CD8-positive, alpha-beta memory T cell (primary cell): ENCODE measurements at places on chromosomes 4 and X. TPM values are rescaled to one million over a fixed set of nuclear protein-coding genes. Genes with fewer than 3 reads are reported as not detected.

The DRD5 gene
- polyA plus RNA-seq: not detected

DNA sequence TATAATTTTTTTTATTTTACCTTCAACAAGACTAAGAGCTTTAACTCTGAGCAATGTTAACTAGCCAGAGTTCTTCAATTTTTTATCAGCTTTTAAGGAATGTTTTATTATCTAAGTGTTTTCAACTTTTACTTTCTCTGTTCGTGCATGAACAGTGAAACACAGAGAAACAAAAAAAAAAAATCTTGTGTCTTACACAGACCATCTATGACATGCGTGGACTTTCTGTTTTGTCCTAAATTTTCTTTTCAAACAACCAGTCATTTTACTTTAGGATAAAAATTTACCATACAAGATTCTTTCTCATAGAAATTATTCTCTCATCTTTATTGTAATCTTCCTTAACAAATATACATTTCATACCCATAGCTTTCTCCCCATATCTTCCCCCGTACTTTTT is 731.9 kb upstream of the PCDH10 start:
- H3K27me3 ChIP-seq: no peaks in the 10 kb centered on the region
- no peak overlapping the region for H3K27ac ChIP-seq
- H3K36me3 ChIP-seq: no peaks in the 10 kb centered on the region

DNA sequence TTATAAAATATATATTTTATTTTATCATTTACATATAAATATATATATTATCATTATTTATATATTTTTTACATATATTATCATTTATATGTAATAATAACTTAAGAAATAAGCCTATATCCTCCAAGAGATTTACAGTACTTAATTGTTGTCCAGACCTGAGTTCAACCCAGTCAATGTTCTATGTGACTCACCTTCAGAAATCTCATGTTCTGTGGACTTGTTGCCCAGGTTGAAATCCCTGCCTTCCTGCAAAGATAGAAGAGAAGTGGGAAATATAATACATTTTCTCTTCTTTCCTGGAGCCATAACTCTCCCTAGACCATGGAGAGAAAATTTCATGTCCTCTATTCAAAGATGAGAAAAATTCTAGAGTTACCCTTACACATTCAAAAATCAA is 247.3 kb downstream of the PARM1 start:
- DNase-seq: no peak
- H3K36me3 ChIP-seq: no peaks in the 10 kb centered on the region
- no peaks in the 10 kb centered on the region for H3K4me1 ChIP-seq
- H3K27me3 ChIP-seq: no peaks in the 10 kb centered on the region

DNA sequence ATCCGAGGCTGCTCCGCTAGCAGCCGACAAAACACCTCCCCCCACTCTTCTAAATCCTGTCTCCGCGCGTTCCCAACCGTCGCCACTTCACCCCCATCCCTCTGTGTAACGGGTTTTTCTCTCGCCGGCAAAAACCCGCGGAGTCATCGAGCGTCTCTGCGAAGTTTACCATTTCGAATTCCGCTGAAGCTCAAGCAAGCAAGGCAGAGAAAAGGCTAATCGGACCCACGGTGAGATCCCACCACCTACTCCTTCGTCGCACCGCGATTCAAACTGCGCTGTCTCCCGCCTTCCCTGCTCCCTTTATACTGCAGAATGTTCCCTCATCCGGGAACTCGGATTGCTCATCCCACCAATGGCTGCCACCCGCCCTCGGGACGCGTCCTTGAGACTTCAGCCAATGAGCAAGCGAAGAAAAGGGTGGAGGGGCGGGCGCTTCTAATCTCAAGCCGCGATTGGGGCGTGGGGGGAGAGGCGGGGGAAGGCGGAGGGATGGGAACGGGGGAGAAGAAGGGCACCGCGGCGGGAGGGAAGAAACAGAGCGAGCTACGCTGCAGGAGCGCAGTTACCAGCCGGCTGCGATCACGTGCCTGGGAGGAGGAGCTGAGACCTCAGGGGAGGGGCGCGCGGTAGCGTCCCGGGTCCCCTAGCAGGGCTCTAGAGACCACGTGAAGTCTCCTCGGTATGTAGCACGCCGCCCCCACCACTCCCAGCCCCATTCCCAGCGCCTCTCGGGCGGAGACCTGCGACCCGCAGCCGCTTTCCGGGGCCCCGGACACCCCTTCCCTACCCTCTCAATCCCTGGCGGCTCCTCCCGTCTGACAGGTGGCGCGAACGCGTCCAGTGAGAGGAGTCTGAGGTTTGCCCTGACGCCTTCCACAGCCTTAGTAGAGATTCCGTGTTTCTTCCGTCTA is at the start of gene H2AZ1:
Gene H2AZ1 (minus strand): TSS at position 277 of the 914 bp plus-strand sequence. CDS start 105 bp downstream, at position 172.
- H3K27me3 ChIP-seq: no peaks in the 10 kb centered on the region
- peak within 1 kb of the TSS; percentile 88 for H3K27ac ChIP-seq
- peaks cover 28% of the 10 kb centered on the region for H3K4me1 ChIP-seq
- peak; percentile 94 for DNase-seq
- H3K36me3 ChIP-seq: peaks cover 8% of the 10 kb centered on the region

The CTSO gene
- 39.1 TPM for polyA plus RNA-seq

DNA sequence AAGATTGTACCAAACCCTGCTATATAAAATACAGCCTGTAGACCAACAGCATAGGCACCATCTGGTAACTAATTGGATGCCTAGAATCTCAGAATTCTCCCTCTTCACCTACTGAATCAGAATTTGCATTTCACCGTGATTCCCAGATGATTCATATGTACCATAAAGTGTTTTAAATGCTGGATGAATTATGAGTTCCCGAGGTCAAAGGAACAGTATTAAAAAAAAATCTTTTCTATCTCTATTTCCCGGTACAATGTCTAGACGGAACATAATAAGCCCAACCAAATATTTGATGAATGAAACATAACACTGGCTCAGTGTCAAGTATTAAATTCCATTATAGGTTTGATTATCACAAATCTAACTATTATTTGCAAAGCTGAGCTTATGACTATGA is 280.0 kb downstream of the ANKRD50 start:
- no peak overlapping the region for H3K4me3 ChIP-seq
- H3K27me3 ChIP-seq: no peaks in the 10 kb centered on the region
- H3K36me3 ChIP-seq: no peaks in the 10 kb centered on the region

DNA sequence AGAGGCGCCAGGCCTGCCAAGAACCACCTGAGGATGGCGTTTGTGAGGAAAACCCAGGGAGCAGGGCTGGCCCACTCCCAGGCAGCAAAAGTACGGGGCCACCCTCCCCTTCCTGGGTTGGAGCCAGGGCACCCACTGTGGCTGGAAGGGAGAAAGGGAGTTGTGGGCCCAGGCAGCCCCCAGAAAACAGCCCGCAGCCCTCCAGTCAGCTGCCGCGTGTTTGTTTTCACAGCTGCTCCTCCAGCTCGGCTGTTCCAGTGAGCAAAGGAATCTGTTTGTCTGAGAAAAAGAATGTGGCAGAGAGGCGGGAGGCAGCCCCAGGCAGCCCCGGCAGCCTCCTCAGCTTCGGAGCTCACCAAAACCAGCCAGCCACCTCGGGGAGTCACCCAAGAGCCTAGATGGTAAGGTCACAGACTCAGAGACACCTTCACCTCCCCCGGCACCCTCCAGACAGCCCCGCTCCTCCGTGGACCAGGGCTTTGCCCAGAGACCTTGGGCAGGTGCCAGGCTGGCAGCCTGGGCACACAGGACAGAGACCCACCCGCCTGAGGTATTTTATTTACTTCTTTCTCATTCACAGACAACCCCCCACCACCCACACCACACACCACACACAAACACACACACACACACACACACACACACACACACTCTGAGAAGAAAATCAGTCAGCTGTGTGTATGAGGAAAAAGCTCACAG is 338.1 kb downstream of the BCOR start:
- H3K36me3 ChIP-seq: no peaks in the 10 kb centered on the region
- no peak overlapping the region for H3K4me3 ChIP-seq
- no peak for DNase-seq
- no peak overlapping the region for H3K27ac ChIP-seq
- no peaks in the 10 kb centered on the region for H3K4me1 ChIP-seq

GRCh38 chrX:13805241-13805640 is 11.7 kb downstream of the GPM6B start:
- H3K27ac ChIP-seq: no peak overlapping the region
- no peaks in the 10 kb centered on the region for H3K4me1 ChIP-seq
- no peak for DNase-seq
- H3K4me3 ChIP-seq: no peak overlapping the region
- H3K27me3 ChIP-seq: no peaks in the 10 kb centered on the region
- H3K36me3 ChIP-seq: no peaks in the 10 kb centered on the region

DNA sequence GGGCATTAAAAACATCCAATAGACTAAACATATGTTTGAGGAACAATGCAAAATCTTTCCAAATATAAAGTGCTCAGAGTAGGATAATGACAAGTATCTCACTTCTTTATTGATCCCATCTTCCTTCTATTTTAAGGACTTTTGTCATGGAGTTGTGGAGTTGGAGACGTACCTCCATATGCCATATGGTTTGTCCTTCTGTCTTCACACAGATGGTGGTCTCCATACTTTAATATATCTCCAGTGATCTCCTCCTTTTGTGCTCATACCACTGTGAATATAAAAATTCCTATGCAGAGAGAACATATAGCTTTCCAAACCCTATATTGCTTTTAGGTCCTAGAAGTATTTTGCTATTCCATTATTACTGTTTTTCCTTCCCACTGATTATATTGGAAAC is 64.5 kb downstream of the GABRB1 start:
- no peaks in the 10 kb centered on the region for H3K27me3 ChIP-seq
- no peak for DNase-seq

GRCh38 chr4:70902577-70903290 is 565 bp downstream of the MOB1B start:
- H3K27ac ChIP-seq: peak overlapping the region; percentile 77
- peaks cover 21% of the 10 kb centered on the region for H3K4me1 ChIP-seq

The XPNPEP2 gene
- 1.2 TPM for polyA plus RNA-seq

GRCh38 chr4:38509551-38509950 is 154.4 kb upstream of the KLF3 start:
- no peak for DNase-seq
- H3K4me1 ChIP-seq: peaks cover 75% of the 10 kb centered on the region
- H3K36me3 ChIP-seq: no peaks in the 10 kb centered on the region
- H3K27me3 ChIP-seq: no peaks in the 10 kb centered on the region
- H3K27ac ChIP-seq: peak overlapping the region; percentile 35

DNA sequence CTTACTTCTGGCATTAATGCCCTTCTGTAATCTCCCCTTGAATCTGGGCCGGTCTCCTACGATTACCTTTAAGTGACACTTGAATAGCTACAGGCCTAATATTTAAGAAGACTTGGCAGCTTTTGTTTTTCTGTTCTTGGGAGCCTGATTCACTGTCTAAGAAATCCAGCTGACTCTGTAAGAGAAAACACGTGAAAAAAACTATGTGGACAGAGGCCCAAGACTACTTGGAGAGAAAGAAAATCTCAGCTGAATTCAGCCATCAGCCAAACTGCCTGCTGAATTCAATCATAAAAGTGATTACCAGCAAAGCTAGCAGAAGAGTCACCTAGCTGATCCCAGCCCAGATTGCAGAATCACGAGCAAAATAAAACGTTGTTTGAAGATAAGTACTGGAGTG is 521.2 kb downstream of the MID1IP1 start:
- H3K4me1 ChIP-seq: peaks cover 7% of the 10 kb centered on the region
- H3K4me3 ChIP-seq: no peak overlapping the region

- H3K27ac ChIP-seq: no peak overlapping the region
- DNase-seq: no peak
- no peaks in the 10 kb centered on the region for H3K27me3 ChIP-seq
- H3K4me1 ChIP-seq: no peaks in the 10 kb centered on the region
- no peak overlapping the region for H3K4me3 ChIP-seq
These were observed 34.1 kb upstream of the HHIP start for GRCh38 chr4:144611850-144612249.

The TDO2 gene
- not detected for polyA plus RNA-seq

- no peak overlapping the region for H3K27ac ChIP-seq
- H3K36me3 ChIP-seq: no peaks in the 10 kb centered on the region
- peak; percentile 68 for DNase-seq
- no peaks in the 10 kb centered on the region for H3K4me1 ChIP-seq
These were observed 44.9 kb downstream of the ZBTB49 start for GRCh38 chr4:4334798-4335520.

- no peaks in the 10 kb centered on the region for H3K27me3 ChIP-seq
- no peaks in the 10 kb centered on the region for H3K36me3 ChIP-seq
- no peak for DNase-seq
- no peak overlapping the region for H3K4me3 ChIP-seq
- H3K4me1 ChIP-seq: no peaks in the 10 kb centered on the region
These were observed 39.1 kb upstream of the BMP2K start for GRCh38 chr4:78737035-78737434.

- no peak for DNase-seq
- H3K4me1 ChIP-seq: no peaks in the 10 kb centered on the region
- no peak overlapping the region for H3K27ac ChIP-seq
- no peaks in the 10 kb centered on the region for H3K36me3 ChIP-seq
- H3K27me3 ChIP-seq: no peaks in the 10 kb centered on the region
- no peak overlapping the region for H3K4me3 ChIP-seq
These were observed 35.5 kb downstream of the AMER1 start for GRCh38 chrX:64169988-64170387.

DNA sequence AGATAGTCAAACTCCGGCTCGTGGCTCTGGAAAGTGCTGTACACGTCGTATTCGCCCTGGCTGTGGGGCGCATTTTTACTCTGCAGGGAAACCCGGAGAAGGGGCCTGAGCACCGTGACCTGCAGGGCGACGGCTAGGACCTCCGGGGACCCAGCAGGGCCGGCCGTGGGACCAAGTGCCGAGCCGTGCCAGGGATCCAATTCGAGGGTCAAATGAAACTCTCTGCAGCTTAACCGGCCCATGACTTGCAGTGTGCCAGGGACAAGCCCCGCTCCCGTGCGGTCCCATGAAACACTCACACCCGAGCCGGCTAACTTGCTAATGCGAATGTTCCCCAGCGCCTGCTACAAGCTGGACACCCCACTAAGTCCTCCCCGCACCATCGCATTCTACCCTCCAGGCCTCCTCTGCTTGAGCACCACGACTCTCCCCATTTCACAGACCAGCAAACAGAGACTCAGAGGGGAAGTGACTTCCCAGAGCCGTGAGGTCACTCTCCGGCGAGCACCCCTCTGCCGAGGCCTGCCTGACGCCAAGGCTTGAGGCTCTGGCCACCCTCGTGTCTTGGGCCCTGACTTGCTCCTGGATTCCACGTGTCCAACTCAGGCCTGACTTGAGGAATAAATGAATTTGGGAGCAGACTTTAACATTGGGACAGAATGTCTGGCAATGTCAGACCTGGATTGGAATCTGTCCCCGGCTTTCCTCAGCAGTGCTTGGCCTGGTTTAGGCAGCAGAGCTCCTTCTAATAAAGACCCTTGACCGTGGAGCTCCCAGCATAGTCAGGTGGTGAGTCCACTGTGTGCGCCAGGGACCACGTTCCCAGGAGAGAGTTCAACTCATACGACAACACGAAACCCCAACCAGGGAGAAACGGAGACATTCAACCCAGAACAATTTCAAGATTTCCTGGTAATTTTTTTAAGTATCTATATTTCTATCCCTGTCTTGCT is 93.6 kb downstream of the PPP2R2C start:
- no peak overlapping the region for H3K4me3 ChIP-seq
- no peaks in the 10 kb centered on the region for H3K4me1 ChIP-seq
- H3K27ac ChIP-seq: no peak overlapping the region

- H3K27ac ChIP-seq: no peak overlapping the region
- no peak for DNase-seq
- H3K4me3 ChIP-seq: no peak overlapping the region
- H3K4me1 ChIP-seq: no peaks in the 10 kb centered on the region
- H3K27me3 ChIP-seq: no peaks in the 10 kb centered on the region
- H3K36me3 ChIP-seq: no peaks in the 10 kb centered on the region
These were observed 55.8 kb downstream of the WWC2 start for GRCh38 chr4:183154701-183155391.
